ENCODE measurements at places on chromosomes 5 and 9.

DNA sequence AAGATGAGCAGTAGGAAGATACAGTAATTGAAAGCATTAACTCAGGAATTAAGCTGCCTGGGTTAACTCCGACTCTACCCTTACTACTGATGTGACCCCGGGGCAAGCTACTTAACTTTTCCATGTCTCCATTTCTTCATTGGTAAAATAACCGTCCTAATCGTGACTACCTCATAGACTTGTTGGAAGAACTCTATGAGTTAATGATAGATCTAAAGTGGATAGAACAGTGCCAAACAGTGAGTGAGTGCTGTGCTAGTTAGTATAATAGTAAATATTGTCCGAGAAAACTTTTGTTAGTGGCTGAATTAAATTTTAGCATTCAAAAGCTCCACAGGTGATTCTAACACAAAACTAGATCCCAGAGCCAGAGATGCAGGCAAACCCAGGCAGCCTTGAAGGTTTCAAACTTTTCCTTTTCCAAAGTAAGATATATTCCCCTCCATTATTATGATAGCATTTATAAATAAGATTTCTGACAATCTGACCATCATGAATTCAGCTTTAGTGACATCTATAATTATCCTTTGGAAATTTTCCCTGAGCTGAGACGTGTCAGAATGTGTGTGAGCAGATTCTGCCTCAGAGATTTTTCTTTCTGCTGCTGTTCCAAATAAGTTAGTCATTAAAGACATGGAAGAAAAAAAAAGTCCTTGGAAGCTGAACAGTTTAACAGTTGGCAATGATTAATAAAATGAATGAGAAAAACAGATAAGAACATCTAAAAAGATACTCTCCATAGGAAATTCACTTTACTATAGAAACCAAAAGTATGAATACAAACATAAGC, 369.5 kb downstream of the PRELID2 start:
- DNase-seq: no peak

GRCh38 chr5:33409435-33410170, 31.2 kb upstream of the TARS1 start:
- DNase-seq: no peak

- DNase-seq: no peak
Observed at GRCh38 chr9:84754461-84754860, 84.9 kb downstream of the NTRK2 start.

GRCh38 chr5:151897020-151897552, 27.6 kb downstream of the GLRA1 start:
- no peak for DNase-seq

GRCh38 chr5:5239191-5239590, 99.1 kb downstream of the ADAMTS16 start:
- DNase-seq: no peak

- no peak for DNase-seq
Observed at GRCh38 chr9:9124616-9125015, 1325.0 kb upstream of the DMAC1 start.

- DNase-seq: no peak
Observed at GRCh38 chr9:134833294-134833880, 47.2 kb upstream of the FCN2 start.

- DNase-seq: no peak
Observed at GRCh38 chr9:31702957-31703356, 681.5 kb upstream of the ACO1 start.

- no peak for DNase-seq
Observed at GRCh38 chr9:136105398-136106135, 10.5 kb upstream of the NACC2 start.

DNA sequence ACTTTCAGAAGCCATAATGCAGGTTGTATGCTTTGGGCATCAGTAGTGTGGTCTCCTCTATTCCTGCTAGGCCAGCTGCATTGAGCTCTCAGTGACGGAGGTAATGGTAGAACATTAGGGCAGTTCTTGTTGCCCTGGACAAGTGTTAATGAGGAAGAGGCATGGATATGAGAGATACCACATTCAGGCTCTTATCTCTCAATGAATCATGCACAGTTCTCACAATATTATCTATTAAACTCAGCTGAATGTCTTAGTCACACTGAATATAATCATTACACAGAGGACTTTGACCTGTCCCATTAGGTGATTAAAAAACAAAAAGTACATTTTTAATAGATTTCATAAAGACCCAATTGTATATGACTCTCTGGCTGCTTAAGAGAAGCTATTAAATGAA, 76.6 kb upstream of the SSBP2 start:
- DNase-seq: no peak

- no peak for DNase-seq
Observed at GRCh38 chr5:113989913-113990305, 372.0 kb upstream of the KCNN2 start.

GRCh38 chr9:28341913-28342312, 768.6 kb upstream of the C9orf72 start:
- DNase-seq: no peak

GRCh38 chr5:105638437-105638836, 2032.3 kb downstream of the EFNA5 start:
- no peak for DNase-seq

DNA sequence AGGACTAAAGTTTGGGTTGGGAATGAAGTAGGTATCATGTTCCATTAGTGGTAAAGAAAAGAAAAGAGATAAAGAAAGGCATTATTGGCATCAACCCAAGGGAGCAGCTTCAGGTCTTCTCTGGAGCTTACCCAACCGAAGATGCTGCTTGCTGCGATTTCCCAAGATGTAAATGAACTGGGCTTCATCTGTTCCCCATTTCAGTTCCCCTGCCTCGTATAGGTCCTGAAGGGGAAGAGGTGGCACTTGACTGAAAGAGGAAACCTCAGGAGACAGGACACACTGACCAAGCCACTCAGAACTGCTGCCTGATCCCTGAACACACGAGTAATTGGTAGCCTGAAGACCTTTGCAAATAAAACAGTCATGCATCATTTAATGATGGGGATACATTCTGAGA, 24.6 kb downstream of the ANXA6 start:
- no peak for DNase-seq

GRCh38 chr5:52638732-52639131, 149.0 kb upstream of the ITGA1 start:
- no peak for DNase-seq

DNA sequence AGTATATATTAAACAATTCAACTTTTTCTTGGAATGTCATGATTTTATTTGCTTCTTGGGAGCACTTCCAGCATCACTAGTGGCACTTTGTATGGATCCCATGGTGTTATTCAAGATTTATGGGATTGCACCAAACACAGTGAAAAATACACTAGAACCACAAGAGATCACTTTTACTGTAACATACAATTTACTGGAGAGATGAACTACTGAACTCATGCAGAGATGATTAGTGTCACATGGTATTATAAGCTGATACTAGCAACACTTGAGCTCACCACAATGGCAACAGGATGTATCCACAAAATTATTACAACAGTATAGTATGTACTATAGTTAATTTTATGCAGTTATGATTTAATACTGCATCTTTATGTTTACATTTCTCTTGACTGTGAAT, 16.3 kb upstream of the SLC36A2 start:
- DNase-seq: no peak

GRCh38 chr5:37208883-37209797, 40.0 kb downstream of the CPLANE1 start:
- DNase-seq: no peak

Data from tibial nerve (tissue), 4 donors.